ENCODE measurements at places on chromosomes 16 and 17.

- DNase-seq: no peak
Measured at GRCh38 chr17:48544349-48545021, 424 bp downstream of the HOXB2 start.

DNA sequence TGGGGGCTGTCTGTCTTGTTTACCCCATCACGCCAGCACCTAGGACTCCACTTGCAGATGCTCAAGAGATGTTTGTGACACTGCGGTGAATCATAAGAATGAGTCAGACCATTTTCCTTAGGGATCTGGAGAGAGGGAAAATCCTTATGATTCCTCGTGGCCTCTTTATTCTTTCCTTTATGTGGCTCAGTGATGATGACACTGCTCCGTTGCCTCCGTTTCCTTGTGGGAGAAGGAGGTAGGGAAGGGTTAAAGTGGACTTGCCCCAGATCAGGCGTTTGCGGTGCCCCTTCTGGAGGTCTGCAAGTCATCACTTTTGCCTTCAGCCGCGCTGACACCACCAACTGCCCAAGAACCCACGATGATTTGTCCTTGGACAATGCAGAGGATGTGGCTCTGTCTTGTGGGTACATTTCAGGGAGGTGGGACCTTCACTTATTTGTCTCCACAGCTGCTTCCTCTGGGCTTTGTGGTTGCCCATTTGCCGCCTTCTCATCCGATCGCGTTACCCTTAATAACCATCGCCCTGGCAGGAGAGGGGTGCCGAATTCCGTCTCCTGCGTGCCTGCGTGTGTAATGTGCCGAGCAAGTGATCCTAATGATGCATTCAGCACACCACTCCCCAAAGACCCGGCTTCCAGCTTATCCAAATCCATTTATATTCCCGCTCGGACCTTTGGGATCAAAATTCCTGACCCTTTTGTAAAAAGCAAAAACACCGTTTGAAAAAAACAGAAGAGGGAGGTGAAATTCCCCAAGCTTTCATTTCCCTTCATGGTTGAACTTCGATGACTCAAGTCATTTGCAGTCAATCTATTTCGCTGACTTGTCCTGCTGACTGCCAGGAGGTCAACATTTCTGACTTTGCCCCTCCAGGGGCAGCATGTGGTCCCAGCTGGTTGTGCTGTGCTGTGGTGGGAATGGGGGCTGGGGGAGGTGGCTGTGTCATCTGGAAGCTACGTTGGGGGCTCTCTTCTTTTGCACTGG lies 87.2 kb upstream of the IRX3 start:
- no peak for DNase-seq

DNA sequence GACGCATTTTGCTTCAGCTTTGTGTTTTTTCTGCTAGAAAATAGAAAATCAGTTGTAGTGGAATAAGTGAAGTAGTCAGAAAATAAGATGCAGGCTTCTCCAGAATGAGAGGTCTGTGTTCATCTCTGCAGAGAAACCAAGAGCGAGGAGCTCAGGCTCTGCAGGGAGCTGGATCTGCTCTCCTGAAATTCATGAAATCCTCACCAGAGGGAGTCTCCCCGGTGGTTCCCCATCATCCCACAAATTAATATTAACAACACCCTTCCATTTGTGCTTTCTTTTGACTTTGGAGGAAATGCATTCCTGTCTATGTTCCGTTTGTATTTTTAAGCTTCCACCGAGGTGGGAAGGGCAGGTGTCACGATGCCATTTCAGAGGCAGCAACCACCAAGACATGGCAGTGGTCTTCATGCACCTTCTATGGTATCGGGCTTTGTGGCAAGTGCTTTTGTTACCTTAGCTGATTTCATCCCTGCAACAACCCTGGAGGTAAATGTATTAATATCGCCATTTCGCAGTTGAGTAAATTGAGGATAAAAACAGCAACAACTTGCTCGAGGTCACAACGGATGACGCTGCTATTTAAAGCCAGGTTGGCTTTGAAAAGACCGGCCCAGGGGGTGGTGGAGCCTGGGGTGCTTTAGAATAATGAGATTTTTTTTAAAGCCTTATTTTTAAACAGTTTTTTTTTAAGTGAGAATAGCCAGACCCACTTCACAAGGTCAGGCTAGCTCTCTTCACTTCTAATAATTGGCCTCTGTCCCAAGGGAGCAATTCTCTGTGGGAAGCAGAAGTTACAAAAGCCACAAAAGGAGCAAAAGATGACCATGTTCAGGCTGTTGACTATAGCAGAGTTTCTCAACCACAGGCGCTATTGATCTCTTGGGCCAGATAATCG lies 367.6 kb upstream of the ERCC4 start:
- DNase-seq: no peak

DNA sequence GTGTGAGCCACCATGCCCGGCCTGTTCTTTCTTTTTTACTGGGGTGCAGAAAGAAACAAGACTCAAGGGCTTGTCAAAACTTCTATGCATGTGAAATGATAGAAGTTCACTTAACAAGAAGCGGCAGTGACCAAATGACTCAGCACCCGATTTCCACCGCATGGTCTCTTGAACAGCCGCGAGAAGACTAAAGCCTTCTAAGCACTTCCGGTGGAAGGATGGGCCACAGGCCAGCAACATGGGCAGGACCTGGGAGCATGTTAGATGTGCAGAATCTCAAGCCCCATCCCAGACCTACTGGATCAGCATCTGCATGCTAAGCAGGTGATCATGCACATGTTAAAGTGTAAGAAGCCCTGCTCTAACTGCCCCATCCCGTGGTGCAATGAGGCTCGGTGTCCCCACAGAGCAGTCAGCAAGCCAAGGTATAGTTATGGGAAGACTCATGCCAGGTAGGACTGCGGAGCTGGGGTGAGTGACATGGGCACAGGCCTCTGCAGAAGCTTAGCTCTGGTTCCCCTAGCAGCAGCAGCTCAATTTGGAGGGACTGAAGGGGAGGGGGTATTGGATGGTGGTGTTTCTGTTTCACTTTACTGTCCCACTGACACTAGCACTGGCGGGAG lies 88.5 kb upstream of the HNF1B start:
- DNase-seq: no peak

GRCh38 chr17:51240275-51240674 lies 19.6 kb downstream of the MBTD1 start:
- no peak for DNase-seq

DNA sequence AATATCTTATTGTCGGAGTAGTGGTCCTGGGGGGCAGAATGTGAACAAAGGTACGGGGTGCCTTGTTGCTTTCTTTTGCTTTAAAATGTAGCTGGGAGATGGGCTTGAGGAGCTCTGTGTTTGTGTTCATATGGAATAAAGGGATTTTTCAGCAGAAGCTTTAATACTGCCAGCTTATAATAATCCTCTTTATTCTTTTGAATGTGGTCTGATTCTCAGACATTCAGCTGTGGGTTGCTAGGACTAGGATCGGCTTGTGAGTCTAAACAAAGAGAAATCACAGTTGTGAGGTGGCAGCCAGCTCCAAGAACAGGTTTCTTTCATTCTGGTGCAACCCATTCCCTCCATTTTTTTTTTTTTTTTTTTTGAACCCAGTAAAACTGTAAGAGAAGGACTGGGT lies 7.2 kb downstream of the MRPL58 start:
- no peak for DNase-seq

GRCh38 chr16:30377812-30378235 lies 3.2 kb downstream of the MYL11 start:
- peak; percentile 78 for DNase-seq

DNA sequence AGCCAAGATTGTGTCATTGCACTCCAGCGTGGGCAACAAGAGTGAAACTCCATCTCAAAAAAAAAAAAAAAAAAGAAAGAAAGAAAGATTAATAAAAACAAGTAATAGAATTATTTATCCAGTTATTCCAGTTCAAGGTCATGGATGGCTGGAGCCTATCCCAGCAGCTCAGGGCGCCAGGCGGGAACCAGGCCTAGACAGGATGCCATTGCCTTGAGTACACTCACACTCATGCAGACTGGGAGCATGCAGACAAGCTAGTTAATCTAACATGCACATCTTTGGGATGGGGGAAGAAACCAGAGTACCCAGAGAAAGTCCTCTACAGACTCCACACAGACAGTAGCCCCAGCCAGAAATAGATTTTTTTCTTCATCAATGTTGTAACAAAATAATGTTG lies 17.9 kb downstream of the PDP2 start:
- DNase-seq: no peak

All from germinal center (tissue), 1 donor.